HFFc6 (cell line): ENCODE measurements at places on chromosomes 6 and 20. TPM values are rescaled to one million over a fixed set of nuclear protein-coding genes. Genes with fewer than 3 reads are reported as not detected.

DNA sequence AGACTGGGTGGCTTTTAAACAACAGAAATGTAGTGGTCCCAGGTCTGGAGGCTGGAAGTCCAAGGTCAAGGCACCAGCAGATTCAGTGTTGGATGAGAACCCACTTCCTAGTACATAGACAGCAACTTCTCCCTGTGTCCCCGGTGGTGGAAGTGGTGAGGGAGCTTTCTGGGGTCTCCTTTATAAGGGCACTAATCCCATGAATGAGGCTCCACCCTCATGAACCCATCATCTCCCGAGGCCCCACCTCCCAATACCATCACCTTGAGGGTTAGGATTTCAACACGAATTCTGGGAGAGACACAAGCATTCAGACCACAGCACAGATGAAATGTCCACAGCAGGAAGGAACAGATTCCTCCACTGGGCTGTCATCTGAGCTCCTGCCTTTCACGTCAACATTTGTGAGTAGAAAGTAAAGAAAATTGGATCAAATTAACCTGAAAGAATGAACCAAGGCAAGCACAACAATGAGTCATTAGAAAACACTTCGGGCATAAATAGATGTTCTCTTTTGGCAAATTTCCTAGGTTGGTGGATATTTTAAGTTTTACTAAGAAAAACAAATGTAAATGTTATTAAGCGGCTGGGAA is 130.7 kb downstream of the RNASET2 start:
- DNase-seq = peak; percentile 60

DNA sequence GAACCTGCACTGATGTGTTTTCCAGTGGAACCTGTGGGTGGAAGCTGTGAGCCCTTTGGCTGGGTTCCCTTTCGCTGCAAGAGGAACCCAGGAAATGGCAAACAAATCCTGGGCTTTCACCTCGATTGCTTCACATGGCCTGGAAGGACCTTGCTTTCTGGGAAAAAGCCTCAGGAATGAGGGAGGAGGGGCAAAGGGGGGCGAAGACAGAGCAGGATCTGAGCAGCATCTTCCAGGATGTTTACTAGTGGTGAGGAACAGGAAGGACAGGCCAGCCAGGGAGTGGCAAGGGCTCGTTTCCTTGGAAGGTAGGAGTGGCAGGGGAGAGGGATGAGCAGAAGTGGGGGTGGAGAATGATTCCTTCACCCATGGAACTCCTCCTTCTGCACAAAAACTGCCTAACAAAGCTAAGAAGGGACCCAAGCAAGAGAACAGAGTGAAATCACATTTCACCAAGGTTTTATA is 5.9 kb downstream of the SLC2A10 start:
- peak; percentile 65 for DNase-seq

Gene AVP
- total RNA-seq = not detected in 3 replicates

- DNase-seq = peak; percentile 71
Measured at GRCh38 chr6:5466281-5467136, 205.2 kb downstream of the FARS2 start.

GRCh38 chr20:62678553-62678952 is 30.1 kb upstream of the NTSR1 start:
- DNase-seq = no peak

Gene COL9A3
- not detected in 2 replicates for total RNA-seq

DNA sequence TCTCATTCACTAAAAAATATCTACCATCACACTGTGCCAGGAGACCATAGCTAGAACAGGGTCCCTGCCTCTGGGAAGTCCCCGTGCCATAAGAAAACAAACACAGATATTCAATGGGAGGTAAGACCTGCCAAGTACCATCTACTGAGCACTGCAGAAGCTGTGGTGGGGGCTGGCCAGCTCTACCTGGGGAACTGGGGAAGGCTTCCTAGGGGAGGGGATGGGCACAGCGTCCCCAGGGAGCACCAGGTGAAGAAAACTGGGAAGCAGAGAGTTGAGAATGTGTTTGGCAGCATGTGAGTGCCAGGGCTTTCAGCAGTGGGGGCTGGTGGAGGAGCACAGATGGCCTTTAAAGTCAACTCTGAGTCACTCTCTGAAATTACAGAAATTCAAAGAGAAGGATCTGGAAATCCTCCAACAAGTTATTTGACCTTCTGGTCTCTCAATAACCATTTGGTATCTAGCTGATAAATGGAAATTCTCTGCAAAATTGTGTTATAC is 85.2 kb downstream of the SHLD1 start:
- peak; percentile 41 for DNase-seq

Gene SIM1
- total RNA-seq = 18.4 to 20.6 TPM (median 18.7 TPM) in 3 replicates

Gene OR2J3
- total RNA-seq = not detected in 3 replicates

GRCh38 chr6:170365593-170365992 is 59.0 kb downstream of the FAM120B start:
- no peak for DNase-seq

DNA sequence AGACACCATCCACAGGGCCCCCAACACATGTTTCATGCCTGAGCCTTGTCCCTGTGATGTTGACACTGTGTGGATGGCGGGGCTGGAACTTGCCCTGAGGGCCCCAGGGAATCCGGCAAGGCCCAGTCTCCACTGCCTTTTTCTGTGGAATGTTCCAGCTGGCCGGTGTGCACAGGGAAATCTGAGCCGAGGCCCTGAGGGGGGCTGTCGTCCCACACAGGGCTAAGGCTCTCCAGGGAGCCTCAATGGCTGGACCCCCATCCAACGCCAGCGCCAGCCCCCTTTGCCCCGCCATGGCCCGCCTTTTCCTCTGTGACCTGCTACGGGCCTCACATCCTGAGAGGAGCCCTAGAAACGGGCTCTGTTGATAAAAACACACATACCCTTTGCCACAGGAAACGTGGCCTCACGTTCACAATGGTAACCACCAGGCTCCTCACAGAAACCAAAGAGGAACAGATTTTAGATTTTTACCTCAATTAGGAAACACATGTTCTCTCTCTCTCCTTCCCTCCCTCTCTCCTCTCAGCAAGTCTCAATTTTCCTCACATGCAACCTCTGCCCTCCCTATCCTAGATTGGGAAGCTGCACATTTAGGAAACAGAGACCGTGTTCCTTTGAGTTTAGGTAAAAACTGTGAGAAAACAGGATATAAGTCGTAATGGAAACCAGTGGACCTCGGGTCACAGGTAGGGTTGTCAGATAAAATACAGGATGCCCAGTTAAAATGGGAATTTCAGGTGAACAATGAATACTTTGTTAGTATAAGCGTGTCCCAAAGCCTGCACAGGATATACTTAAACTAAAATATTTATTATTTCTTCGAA is 13.7 kb upstream of the ZNF831 start:
- DNase-seq = no peak

Gene TMEM63B
- 38.3 to 50.1 TPM (median 44.4 TPM) in 3 replicates for total RNA-seq

Gene CLPSL1
- not detected in 2 replicates for total RNA-seq

Gene CYP21A2
- 0.17 TPM in 1 of 3 replicates, not detected in the others for total RNA-seq

DNA sequence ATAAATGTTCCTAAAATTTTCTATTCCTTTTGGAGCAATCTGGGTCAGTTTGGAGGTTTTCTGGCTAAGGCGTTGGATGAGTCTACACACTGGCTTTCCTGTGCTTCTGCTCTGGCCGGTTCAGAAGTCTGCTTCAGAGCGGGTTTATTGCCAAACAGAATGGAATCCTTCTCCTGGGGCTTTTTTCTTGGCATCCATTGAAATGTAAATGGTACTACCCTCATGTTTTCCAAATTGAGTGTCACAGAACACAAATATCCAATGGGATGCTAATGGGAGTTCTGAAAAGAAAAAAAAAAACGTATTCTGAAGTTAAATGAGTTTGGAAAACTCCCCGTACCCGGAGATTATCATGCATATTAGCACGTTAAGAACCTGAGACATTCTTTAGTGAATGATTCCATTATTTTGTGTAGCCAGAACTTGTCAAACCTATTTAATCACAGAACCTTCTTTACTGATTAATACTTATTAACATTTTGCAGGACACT is 930.3 kb downstream of the QKI start:
- DNase-seq = no peak

DNA sequence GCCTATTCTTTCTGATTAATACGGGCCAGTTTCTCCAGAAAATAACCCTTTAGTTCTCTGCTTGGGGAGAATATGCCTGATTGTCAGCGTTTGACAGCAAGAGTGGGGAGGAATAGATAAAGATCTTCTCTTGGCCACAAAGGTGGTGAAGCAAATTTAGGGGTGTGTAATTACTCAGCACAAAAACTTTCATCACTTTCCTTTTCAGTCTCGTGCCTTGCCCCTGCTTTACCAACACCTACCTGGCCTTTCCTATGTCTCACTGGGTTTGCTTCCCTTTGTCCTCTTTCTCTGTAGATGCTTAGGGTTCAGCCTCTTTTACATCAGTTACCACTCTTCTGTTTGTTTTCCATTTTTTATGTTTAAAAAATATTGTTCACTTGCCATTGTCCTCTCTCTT is 99.2 kb downstream of the MCHR2 start:
- no peak for DNase-seq

Gene ZSCAN23
- total RNA-seq = 0.48 to 1.2 TPM (median 0.89 TPM) in 3 replicates

GRCh38 chr6:31878222-31878621 is 575 bp downstream of the SLC44A4 start:
- DNase-seq = no peak

Gene GRM1
- total RNA-seq = not detected in 3 replicates

Gene CLVS2
- not detected in 3 replicates for total RNA-seq

GRCh38 chr20:36147690-36148089 is 6.8 kb upstream of the EPB41L1 start:
- no peak for DNase-seq

DNA sequence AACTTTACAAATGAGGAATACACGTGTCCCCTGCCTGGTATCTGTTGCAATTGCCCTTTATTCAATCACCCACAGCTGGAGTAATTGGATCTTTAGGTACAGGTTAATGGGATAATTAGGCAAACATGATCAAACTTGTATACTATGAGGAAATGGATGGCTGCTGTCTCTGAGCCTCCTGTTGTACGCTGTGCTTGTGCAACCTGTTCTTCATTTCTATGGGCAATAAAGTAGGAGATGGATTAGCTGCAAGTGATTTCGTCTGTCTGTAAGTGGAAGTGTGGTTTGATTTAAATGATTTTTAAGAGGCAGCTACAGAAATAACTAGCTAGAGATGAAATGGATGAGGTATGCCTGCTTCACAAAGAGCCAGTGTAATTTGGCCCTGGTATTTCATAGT is 474.1 kb downstream of the RNF144B start:
- DNase-seq = no peak

DNA sequence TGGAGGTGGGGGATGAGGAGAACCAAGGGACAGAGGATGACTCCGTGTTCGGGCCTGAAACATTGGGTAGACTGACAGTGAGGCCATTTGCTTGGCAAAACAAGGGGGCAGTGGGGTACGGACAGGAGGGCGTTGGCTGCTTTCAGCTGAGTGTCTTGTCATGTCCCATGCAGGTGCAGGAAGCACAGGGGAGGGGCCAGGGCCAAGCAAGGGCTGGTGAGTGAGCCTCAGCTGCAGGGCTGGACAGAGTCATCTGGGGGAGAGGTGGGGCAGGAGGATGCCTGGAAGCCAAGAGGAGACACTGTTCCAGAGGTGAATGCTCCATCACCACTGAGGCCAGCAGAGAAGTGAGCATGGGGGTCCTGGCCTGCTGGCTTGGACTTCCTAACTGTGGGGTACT is 78.4 kb downstream of the ERMARD start:
- DNase-seq = no peak

- no peak for DNase-seq
Measured at GRCh38 chr6:138719744-138720143, 53.8 kb upstream of the CCDC28A start.

- DNase-seq = peak; percentile 65
Measured at GRCh38 chr20:34271956-34272355, 30.7 kb downstream of the ASIP start.

Gene SIRPB1
- total RNA-seq = not detected in 3 replicates

DNA sequence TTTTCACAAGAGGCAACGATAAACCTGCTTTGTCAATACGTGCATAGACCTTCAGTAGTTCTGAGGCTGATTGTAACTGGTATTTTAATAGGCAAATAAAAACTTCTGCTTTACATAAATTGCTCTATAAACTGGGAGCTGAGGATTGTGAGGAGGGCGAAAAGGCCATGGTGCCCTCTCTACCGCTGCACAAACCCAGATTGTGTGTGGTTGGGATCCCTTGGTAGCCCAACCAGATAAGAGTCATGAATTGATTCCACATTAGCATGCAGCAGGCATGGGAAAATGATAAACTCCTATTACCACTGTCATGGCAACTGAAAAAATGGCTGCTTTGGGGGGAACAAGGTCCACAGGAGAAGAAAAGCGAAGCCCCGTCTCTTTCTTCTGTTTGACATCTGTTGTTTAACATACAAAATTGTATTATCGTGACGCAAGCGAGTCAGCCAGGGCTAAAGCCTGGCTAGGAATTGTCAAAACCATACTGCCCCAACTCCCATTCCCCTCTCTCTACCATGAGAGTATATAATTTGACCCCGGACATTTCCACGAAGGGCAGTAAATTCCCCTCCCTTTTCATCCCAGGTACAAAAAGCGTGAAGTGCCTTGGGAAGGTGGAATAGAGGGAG is 157.8 kb upstream of the SALL4 start:
- DNase-seq = no peak

Gene SSTR4
- total RNA-seq = not detected in 3 replicates

Gene PPIL6
- total RNA-seq = 0.21 to 0.27 TPM (median 0.22 TPM) in 3 replicates
